ENCODE measurements at places on chromosomes 12 and 14.

DNA sequence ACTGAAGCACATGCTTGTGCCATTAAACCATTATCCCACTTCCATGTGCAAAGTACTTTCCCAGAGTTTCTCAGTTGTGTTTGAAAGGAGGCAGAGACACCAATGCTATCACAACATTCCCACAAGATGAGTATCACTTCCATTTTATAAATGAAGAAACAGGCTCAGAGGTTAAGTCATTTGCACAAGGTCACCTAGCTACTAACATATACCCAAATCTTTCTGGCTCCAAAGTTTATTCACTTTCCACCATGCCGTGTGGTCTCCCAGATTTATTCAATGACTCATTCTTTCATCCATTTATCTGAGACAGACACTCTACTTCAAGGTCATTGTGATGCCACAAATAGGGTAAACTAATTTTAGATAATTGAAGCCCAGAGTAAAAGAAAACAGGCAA is 9.4 kb downstream of the ART4 start:
- DNase-seq: no peak

GRCh38 chr12:104137001-104137901 is 759 bp downstream of the NFYB start:
- DNase-seq: peak; percentile 40

- no peak for DNase-seq
Observed at GRCh38 chr12:123057513-123058265, 77.2 kb downstream of the ARL6IP4 start.

DNA sequence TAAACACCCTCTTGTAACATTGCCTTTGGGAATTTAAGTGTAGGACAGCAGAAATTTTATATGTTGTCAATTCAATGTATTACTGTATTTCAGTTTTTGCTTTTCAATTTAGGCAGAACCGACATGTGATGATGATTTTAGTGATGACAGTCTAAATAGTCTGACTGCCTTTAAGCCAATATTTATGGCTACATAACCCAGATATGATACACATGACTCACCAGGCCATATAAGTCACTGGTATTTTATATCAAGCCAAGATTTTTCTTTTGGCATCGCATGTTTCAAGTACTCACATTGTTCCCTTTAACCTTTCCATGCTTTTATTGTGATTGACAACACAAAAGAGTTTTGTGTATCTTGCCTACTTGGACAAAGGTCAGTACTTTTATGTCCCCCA is 13.6 kb upstream of the PPM1A start:
- DNase-seq: no peak

DNA sequence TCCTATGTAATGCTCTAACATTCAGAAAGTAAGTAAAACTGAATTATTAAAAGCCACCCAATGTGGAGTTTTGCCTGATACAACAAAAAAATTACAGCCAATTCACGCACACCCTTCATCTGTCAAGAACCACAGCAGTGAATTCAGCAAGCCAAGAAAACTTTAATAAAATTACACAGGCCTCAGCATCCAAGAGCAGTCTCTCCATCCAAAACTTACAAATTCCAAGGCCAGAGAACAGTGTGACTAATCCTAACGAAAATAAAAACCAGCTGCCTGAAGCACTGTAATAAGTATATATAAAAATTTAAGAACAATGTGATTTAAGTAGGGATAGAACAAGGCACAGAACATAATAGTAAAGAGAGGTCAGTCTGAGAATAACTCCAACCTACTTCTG is 54.2 kb downstream of the SIX6 start:
- DNase-seq: no peak

GRCh38 chr14:56138928-56139327 is 20.7 kb downstream of the PELI2 start:
- no peak for DNase-seq

DNA sequence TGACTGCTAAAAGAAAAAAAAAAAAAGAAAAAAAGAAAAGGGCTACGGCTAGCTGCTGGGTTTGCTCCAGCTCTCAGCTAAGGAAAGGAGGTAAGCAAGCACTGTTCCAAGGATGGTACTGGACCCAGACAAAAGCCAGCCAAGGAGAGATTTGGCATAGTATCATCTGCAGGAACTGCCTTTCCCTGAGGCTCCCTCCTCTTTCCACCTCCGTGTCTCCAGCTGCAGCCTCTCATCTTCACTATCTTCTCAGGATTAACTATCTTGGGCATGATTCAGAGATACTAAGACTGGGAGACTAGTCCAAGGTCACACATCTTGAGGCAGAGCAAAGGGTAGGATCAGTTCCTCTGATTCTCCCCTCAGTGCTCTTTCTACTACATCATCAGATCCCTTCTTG is 6.0 kb downstream of the KITLG start:
- DNase-seq: no peak

- DNase-seq: peak; percentile 73
Observed at GRCh38 chr12:12081836-12082497, 11.2 kb downstream of the BCL2L14 start.

DNA sequence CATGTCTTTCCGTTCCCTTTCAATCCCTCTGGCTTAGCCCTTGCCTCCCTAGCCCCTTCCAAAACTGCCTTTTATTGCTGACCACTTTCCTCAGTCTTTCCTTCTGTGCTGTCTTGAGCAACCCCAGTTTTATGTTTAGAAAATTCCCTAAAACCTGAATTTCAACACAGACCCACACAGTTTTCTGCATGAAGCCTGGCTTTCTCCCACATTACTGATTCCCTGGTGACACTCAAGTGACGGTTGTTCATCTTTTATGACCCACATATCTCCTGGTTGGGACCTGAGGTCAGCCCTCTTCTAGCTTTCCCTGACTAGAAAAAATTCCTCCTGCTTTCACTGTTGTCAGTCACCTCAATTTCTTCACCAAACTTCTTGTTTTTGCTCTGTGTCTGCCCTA is 21.0 kb downstream of the FGD4 start:
- no peak for DNase-seq

GRCh38 chr12:75638792-75639191 is 127.4 kb upstream of the KRR1 start:
- no peak for DNase-seq

DNA sequence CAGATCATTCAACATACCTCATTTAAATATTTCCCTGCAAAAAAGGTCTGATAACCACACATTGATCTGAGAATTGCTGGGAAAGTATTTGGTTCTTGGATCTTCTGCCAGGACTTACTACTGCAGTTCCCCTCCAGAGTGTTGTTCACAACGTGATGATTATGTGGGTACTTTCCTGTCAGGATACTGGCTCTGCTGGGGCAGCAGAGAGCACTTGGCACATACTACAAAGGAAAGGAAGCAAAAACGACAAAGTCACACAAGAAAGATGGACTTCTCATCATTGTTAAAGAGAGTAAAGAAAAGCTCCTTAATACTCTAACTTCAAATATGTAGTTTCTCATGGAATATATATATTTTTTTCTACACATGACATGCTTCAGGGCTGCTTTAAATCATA is 11.5 kb downstream of the GNS start:
- no peak for DNase-seq

DNA sequence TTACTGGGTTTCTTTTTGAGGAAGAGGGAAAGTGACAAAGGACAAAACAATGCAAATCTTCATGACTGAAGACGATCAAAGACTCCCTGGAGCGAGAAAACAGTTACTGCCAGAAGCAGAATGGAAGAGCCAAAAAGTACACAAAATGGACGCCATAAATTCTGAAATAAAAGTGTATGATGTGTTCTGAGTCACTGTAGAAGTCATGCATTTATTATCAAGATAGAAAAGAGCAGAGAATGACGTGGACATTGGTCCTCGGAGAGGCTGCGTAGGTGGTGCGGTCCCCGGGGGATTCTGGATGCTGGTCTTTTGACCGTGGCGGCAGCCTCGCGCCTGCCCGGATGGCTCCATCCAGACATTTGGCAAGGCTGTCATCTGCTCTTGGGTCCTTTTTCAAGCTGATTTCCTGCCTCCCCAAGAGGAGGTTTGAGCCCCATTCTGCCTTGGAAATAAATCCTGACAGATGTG is 52.8 kb downstream of the C14orf132 start:
- no peak for DNase-seq
